ENCODE measurements at places on chromosomes 13 and 19.

GRCh38 chr13:94033098-94033497, 446.4 kb downstream of the DCT start:
- DNase-seq = no peak

DNA sequence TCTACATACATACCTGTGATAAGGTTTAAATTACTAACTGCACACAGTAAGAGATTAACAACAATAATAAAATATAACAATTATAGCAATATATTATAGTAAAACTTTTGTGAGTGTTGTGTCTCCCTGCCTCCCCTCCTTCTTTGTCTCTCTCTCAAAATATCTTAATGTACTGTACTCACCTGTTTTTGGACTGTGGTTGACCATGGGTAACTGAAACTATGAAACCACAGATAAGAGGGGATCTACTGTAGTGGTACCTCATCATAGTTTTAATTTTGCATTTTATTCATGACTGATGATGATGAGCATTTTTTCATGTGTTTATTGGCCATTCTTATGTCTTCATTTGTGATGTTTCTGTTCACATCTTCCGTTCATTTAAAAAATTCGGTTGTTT, 104.5 kb downstream of the NBEA start:
- DNase-seq = no peak

GRCh38 chr13:72804301-72804700, 22.4 kb downstream of the PIBF1 start:
- DNase-seq = no peak

DNA sequence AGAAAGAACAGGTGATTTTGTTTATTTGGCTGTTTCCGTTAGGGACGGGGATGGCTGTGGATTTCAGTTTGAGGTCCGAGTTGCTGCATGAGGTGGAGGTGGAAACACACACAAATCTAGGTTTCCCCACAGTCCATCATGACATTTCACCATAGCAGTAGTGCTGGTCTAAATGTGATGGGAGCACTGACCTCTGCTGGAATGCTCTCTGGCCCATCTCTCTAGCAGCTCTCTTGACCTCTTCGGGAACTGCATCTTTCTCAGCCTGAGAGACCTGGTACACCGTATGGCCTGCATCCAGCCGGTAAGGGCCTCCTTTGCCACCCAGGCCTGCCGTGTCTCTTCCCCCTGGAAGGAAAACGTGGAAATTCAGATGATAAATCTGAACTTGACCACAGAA, 154.0 kb downstream of the RGCC start:
- no peak for DNase-seq

DNA sequence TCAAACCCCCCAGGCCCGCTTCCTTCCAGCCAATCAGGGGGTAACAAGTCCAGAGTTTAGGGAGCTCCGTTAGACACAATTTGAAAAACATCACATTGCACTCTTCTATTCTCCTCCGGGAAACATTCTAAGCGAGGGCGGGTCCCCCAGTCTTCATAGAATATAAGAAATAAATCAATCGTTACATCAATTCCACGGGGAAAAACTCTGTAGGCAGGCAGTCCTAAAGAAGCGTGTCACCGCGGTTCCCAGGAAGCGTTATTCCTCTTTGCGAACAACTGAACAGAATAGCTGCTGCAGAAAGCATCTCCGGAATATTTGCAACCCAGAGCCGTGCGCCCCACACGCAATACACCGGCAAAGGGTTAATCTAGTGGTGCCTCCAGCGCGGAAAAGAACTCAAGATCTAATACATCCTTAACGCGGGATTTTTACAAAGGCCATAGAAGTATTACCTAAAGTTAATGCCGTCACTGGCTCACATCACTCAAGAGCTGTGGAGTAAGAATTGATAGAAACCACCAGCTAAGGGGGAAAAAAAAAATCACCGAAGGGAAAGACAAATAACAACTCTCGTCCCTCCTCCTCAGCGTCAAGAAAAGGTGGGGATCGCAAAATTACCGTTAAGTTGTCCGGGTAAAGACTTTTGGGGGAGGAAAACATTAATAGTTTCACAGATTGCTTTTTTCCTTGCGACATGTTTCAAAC, 65.1 kb downstream of the KCNRG start:
- peak; percentile 40 for DNase-seq

DNA sequence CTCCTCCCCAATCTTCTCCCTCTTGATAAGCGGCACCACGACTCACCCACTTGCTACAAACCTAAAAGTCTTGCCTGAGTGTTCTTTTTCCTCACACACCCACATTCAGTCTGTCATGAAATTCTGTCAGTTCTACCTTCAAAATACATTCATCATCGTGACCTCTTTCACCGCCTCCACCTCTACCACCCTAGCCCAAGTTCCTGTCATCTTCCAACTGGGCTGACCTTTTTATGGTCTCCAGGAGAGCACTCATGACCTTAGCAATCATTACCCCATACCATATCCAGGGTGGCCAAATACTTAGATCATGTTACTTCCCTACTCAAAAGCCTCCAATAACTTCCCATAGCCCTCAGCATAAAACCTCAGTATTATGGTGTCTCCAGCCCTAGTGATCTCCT, 110.4 kb upstream of the TSC22D1 start:
- DNase-seq = no peak

DNA sequence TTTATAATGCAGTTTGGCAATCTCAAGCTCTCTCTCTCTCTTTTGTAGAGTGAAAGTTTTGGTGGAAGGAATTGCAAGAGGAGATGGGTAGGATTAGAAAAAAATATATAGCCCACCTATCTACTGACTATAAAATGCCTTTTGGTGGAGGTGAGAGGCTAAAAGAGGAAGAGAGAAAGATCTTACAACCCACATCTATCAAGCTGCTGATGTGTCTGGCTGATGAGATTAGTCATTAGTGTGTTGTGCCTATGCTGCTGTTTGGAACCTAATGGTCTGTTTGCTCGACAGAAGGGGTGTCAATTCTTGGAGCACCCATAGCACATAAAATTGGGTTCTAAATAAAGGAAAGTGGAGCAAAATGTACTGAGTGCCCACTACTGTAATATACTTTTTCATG, 411.0 kb downstream of the HS6ST3 start:
- no peak for DNase-seq

- DNase-seq = no peak
Observed at GRCh38 chr19:53903055-53903680, 5.9 kb upstream of the CACNG7 start.

GRCh38 chr13:45807520-45808099, 43.9 kb downstream of the SIAH3 start:
- peak; percentile 66 for DNase-seq

GRCh38 chr19:44869733-44870470, 21.2 kb upstream of the TOMM40 start:
- no peak for DNase-seq

DNA sequence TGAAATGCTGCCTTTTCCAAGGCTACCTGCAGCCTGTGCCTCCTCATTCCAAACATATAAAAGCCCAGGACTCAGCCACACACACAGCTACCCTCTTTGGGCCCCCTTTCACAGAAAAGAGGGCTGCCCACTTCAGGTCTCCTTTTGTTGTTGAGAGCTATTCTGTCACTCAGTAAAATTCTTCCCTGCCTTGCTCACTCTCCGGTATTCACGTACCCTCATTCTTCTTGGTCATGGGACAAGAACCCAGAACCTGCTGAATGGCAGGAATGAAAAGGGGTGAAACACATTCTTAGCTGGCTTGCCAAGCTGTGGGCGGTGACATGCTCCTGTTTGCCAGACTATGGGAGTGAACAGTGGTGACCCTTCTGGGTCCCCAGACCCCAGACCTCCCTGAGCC, 338.0 kb upstream of the ATXN8OS start:
- no peak for DNase-seq

GRCh38 chr19:3720349-3720917, 12.2 kb downstream of the TJP3 start:
- no peak for DNase-seq

DNA sequence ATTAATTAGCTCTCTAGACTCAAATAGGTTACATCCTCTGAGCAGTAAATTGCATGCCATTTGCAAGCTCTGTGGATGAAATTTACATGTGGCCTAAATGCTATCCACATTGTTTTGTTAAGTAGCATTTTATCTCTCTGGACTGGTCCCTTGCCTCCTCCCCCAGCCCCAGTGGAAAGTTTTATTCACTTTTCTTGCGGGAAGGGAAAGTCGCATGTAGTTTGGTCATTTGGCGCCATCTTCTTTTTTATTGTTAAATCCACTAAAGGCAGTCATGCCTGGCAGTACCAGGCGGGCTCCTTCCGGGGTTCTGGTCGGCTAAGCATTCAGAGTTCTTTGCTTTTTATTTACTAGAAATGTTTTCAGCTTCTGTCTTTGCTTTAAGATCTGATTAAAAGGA, 188.7 kb downstream of the TM9SF2 start:
- no peak for DNase-seq

GRCh38 chr13:30038884-30039283, 188.5 kb upstream of the UBL3 start:
- DNase-seq = no peak

DNA sequence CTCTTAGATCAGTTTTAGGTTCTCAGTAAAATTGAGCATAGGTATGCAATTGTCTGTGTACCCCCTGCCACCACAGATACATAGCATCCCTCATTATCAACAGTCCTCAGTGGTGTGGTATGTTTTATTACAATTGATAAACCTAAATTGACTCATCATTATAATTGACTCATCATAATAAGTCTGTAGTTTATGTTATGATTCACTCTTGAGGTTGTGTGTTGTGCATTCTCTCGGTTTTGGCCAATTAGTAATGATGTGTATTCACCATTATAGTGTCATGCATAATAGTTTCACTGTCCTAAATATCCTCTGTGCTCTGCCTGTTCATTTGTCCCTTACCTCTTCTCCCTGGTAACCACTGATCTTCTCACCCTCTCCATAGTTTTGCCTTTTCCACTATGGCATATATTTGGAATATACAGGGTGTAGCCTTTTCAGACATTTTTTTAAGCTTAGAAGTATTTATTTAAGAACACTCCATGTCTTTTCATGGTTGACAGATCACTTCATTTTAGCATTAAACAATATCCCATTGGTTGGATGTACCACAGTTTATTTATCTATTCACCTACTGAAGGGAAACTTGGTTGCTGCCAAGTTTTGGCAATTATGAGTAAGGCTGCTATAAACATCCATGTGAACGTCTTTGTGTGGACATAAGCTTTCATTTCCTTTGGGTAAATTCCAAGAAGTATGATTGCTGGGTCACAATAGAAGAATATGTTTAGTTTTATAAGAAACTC, 1620.6 kb upstream of the MIR17HG start:
- DNase-seq = no peak

GRCh38 chr19:5224480-5224879, 116.1 kb downstream of the PTPRS start:
- DNase-seq = no peak

DNA sequence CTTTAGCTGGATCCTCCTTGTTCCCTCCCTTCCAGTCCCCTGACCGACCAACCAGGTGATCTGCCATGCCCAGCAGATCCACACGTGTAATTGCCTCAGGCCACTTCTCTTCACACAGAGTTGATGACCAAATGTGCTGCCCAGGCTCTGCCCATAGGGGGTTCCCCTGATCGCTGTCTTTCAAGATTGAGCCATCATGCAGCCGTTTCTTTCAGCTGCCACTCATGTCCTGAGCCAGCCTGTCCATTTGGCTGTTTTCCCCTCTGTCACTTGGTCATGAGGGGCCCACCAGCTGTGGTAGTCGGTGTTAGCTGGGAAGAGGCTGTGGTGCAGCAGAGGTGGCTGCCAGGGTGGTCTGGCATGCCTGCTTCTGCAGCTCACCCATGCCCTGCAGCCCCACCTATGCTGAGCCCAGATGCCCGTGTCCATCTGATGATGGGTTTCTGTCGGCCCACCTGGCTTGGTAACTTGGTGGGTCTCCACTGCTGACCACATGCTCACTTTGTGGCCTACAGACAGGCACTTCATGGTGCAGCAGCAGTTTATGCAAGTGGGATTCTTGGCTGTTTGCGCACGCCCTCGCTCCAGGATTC, 35.6 kb upstream of the GPR183 start:
- DNase-seq = no peak

GRCh38 chr19:47742634-47743033, 2.7 kb upstream of the NOP53 start:
- no peak for DNase-seq

DNA sequence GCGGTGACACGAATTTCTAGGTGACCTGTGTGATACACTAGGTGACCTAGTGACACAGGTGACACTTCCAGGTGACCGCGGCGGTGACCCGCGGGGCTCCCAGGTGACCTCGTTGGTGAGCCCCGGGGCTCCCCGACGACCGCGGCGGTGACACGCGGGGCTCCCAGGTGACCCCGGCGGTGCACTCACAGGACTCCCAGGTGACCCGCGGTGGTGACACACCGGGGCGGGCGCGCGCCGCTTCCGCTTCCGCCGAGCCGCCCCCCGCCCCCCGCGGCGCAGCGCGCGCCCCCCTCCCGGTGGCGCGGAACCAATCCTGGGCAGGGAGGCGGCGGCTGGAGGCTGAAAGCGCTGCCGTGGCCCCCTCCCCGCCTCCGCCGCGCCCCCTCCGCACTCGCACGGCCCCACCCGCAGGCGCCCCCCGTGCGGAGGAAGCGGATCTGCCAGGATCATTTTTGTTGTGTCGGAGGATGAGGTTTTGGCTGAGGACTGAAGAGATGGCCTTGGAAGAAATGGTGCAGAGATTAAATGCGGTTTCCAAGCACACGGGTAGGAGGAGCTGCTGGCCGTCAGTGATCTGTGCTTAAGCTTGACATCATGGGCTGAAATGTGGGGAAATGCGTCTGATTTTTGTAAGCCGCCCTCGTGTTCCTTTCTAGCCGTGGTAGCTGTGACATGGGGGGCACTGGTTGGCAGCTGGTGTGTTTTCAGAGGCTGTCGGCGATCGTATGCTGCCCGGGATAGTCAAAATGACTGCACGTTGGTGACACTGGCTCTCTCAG, at the start of gene MCF2L:
Gene MCF2L, plus strand, starts transcription at position 305 of the 782 bp plus-strand sequence. Its CDS starts 166 bp downstream, at position 471.
- DNase-seq = peak; percentile 55

DNA sequence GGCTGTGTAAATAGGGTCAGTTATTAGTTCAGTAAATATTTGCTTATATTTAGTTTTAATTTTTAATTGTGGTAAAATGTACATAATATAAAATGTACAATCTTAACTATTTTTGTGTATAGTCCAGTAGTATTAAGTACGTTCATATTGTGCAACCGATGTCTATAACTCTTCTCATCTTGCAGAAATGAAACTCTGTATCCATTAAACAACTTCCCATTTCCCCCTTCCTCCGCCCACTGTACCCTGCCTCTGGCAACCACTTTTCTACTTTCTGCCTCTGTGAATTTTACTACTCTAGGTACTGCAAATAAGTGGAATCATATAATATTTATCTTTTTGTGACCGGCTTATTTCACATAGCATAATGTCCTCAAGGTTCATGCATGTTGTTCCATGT, 24.4 kb downstream of the UBAC2 start:
- no peak for DNase-seq

GRCh38 chr19:16380314-16380695, 55.7 kb downstream of the KLF2 start:
- DNase-seq = no peak

- DNase-seq = no peak
Observed at GRCh38 chr19:8611877-8612806, 1.6 kb upstream of the ADAMTS10 start.

DNA sequence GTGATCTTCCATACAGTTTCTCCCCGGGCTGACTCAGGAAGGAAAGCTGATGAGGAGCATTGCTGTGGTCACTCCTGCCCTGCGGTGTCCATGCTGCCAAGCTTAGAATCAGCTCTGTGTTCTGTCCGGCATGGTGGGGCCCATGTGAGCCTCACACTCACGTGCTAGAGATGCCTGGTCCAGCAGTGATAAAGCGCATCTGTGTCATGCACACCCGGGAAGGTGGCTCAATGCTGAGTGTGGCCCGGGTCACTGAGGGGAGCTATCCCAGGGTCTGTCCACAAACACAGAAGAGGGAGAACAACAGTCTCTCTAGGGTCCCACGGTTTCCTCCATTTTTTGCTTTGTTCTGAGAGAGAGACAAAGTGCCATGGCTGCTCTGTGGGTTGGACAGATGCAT, 3.5 kb upstream of the LILRB1 start:
- no peak for DNase-seq

GRCh38 chr13:38417727-38418126, 68.1 kb downstream of the UFM1 start:
- no peak for DNase-seq

Data from SK-N-DZ (cell line).